ENCODE measurements at places on chromosomes 2 and 18.

GRCh38 chr18:67514901-67515540 lies 1.5 kb downstream of the DSEL start:
- DNase-seq: no peak

- DNase-seq: no peak
These were observed 170.6 kb downstream of the FIGN start for GRCh38 chr2:163565192-163565591.

DNA sequence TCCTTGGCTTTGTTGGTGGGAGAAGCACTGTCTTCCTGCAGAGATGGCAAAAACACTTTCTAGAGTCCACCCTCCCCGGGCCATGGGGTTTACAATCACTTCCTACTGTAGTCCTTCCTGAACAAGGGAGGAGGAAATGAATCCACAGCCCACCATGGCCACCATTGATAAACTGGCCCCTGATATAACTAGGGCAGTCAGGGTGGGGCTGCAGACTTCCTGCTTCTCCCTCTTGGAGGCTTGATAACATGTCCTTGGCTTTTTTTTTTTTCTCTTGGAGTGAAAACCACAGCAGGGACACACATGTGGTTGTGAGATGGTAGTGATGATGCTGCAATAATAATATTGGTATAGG lies 437.8 kb downstream of the ZNF521 start:
- DNase-seq: no peak

- DNase-seq: no peak
These were observed 217.0 kb downstream of the METTL4 start for GRCh38 chr18:2354292-2354691.

- no peak for DNase-seq
These were observed 58.6 kb downstream of the ZEB2 start for GRCh38 chr2:144461308-144461766.

DNA sequence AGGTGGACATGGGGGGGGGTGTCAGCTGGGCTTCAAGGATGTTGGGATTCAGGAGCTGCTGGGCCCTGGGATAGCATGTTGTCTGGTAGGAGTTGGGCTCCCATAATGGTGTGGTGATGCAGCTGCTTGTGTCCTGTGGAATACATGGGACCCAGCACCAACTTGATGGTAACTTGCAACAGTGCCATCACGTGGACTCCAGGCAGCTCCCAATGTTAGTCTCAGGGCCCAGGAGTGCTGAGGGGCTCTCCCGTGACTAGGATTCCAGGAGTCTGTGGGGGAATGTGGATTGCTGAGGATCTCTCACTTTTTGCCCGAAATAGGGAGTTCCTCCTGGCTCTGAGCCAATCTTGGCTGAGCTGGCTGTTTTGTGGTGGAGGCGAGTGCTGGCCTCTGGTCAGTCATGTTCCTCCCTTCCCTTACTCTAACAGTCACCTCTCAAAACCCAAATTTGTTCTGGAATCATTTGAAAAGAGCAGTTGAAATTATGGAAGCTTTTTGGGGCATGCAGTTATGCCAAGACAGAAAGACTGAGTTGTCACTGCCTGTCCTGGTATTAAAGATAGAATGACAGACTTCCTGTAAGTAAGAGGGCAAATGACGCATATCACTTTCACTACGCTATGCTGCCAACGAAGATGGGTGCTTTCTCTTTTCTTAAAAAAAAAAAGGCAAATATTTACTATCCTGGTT lies 607.1 kb downstream of the ADCYAP1 start:
- no peak for DNase-seq

DNA sequence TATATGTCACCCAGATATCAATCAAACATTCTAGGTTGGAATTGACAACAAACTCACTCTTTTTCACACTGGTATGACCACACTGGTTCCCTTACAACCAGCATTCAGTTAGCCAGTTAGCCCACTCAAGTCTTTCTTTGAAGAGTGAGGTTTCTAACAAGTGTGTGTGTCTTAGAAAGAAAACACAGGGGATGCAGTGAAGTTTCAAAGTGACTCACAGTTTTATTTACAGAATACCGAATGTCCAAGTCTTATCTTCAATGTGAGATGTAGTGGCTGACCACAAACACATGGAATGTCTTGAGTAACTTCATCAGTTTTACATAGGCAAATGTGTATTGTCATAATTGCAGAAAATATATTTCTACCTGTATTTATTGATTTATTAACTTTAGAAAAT lies 274.7 kb upstream of the HNMT start:
- no peak for DNase-seq

- no peak for DNase-seq
These were observed at the start of gene TEX51 for GRCh38 chr2:126898636-126899035. Gene TEX51, plus strand, starts transcription at chr2:126898890. Its CDS starts 29 bp downstream, at chr2:126898919.

Data from KBM-7 (cell line).